ENCODE measurements at places on chromosomes 6 and 20.

GRCh38 chr6:626236-626635 is 30.7 kb downstream of the HUS1B start:
- no peak for DNase-seq

DNA sequence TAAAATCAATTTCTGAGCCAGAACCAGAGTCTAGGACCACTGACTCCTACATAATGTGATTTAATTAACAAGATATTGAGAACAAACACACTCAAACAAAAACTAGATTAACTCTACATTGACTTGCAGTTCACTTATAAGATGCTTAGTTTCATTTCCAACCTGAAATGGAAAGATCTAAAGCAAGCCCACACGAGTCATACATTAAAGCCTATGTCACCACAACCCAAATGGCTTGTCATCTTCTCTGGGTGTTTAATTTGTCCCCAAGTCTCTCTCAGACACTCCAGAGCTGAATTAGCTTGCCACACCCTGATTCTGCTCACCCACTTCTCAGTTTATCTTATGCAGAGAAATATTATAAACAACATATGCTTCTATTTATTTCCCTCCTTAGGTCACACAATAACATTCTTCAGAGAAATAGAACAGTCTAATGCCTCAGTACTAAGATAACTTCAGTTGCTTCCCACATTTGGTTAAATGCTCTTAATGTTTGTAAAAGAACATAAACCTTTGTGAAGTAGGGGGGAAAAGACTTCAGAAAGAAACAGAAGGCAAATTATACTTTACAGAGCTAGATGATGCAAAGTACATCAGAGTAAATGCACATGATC is 8.8 kb upstream of the FBXO30 start:
- no peak for DNase-seq

DNA sequence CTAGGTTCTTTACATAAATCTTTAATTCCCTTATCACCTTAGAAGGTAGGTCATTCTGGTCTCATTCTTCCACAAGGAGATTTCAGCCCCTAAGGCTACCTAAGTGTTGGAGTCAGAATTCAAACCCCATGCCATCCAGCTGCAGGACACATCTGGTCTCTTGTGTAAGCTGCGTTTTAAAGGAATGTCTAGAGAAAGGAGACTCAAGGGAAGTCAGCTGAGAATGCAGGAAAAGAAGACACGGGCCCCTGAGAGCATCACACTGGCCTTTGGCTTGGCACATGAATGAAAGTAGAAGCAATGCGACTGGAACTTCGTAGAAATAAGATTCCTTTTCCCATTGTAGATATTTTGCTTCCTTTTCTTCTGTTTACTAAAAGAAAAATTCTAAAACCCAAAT is 76.7 kb upstream of the SYNJ2 start:
- no peak for DNase-seq

GRCh38 chr6:125310994-125311649 is 9.4 kb upstream of the HDDC2 start:
- no peak for DNase-seq

DNA sequence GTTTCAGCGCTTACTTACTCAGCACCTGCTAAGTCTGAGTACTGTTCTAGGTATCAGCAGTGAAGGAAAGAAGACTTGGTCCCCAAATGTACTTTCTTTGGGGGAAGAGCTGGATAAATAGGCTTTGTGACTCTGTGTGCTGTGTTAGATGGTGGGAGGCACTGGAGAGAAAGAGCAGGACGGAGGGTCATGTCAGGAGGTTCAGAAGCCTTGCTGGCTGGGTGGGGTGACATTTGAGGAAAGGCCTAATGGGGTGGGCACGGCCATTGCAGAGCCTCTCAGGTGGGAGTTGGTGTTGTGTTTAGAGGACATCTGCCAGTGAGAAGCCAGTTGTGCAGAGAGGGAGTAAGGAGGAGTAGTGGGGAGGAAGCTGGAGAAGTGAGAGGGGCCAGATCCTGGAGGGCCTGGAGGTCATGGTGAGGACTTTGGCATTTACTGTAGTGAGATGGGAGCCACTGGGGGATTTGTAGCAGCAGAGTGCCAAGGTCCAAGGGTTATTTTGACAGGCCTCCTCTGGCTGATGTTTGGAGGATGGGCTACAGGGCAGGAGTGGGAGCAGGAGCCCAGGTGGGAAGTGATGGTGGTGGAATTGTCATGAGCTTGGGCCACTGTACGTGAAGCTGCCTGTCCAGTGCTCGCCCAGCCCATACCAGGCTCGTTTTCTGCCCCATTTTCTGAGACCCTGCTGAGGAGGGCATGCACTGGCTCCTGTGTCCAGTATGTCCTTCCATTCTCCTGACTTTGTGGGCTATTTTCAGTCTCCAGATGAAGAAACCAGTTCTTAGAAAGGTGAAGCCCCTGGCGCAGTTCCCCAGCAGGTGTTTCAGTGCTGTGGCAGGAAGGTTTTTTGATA is 886 bp downstream of the SDCBP2 start:
- DNase-seq = no peak

- no peak for DNase-seq
Observed at GRCh38 chr6:46651816-46652215, 802 bp downstream of the CYP39A1 start.

GRCh38 chr20:58753922-58754551 is 61.4 kb downstream of the NPEPL1 start:
- no peak for DNase-seq

- no peak for DNase-seq
Observed at GRCh38 chr20:7601431-7601830, 338.8 kb downstream of the HAO1 start.

- DNase-seq = no peak
Observed at GRCh38 chr6:89371849-89372505, 19.5 kb upstream of the UBE2J1 start.

DNA sequence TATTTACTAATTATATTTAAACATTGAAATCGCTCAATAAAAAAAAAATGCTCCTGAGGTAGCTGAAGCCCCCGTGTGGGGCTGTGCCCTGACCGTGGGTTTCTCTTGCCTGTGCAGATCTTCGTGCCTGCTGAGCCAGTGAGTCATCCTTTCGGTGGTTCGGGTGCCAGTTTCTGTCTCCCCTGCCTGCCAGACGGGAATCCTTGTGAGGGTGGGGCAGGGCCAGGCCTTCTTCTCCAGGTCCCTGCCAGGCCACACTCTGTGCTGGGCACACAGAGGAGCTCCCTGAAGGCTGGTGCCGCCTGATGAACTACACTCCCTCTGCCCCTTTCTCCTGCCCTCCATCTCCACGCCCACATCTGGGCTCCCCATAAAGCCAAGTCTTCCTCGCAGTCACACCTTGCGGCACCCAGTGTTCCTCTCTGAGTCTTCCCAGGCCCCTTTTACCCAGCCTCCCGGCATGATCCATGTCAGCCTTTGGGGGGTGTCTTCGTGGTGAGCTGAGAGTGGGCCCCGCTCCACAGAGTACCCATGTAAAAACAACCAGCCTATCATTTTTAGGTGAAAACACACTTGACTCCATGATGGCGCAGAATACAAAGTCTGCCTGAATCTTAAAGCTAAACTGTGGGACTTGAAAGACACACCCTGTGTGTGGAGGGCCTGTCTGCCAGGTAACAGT is 19.3 kb downstream of the FGD2 start:
- DNase-seq = no peak

GRCh38 chr20:60054716-60055634 is 96.8 kb downstream of the CDH26 start:
- DNase-seq = no peak

GRCh38 chr6:138818496-138819194 is 22.8 kb downstream of the ECT2L start:
- DNase-seq = no peak

DNA sequence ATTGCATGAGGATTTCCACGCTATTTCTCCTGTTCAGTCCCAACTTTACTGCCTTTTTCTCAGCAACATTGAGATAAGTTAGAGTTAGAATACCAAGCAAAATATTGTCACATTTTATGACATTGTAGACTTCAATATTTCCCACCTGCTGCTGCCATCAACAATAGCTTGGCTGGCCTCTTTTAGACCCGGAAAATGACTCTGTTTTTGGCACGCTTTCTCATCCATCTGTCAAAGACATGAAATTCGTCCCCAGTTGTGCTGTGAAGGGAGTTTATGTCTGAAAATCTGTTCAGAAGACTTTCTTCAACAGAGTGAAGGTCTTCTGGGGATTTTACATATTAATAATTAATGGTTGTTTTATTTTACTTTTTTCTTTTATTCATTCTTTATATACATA is 857.3 kb downstream of the FRK start:
- no peak for DNase-seq

GRCh38 chr20:59094576-59094975 is 52.0 kb upstream of the PRELID3B start:
- DNase-seq = no peak

DNA sequence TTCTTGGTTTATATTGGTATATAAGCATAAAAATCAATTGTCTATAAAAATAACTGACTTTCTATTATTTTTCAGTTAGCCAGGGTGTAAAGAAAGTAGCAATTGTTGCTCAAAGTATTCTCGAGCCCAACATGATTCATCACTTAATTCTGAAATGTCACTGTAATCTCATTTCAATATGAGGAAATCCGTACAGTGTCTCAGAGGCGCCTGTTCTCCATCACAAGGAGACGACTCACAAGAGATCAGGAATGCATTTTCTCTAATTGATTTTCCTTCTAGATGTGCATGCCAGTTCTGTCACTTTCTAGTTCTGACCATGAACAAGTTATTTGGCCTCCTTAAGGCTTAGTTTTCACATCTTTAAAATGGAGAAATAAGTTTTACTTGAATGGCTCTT is 753.1 kb downstream of the MAFB start:
- DNase-seq = no peak

- no peak for DNase-seq
Observed at GRCh38 chr6:17491416-17492142, 98.2 kb downstream of the CAP2 start.

GRCh38 chr20:62580052-62580451 is 62.3 kb upstream of the SLCO4A1 start:
- no peak for DNase-seq

- no peak for DNase-seq
Observed at GRCh38 chr6:155510879-155511278, 55.2 kb upstream of the NOX3 start.

- DNase-seq = no peak
Observed at GRCh38 chr6:122673343-122673961, 63.2 kb downstream of the PKIB start.

DNA sequence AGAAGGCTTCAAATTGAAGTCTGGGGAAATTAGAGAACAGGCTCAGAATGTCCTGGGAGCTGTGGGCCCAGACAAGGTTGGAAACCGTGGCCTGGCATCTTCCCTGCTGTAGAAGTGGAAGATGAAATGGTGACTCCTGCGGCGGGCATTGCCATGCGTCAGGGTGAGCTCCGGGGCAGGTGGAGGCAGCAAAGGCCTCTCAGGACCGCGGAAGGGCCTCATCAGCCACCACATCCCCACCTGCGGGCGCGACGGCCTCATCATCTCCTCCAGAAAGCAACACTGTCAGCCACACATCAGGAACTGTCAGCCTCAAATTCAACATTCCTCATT is 161.7 kb downstream of the SYNDIG1 start:
- DNase-seq = no peak

Measured in GOT3 (cell line).